ENCODE measurements at places on chromosomes 5 and 9.

DNA sequence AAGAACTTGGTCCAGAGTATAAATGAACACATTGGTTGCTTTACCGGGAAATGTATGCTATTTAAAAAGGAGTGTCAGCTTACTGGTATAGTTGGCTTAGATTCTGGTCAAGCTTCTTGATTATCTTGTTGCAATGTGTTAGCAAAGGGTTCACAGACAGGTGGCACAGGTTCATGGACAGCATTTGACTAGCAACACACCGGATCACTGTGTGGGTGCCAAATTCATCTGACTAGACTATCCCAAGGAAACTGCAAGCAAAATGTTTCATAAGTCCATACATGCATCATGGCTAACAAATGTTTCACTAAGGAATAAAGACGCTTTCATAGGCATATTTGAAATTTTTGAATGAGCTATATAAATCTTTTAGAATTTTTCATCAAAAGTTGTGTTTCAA, 274.1 kb downstream of the PLK2 start:
- no peak for DNase-seq

GRCh38 chr9:20570756-20571155, 51.5 kb downstream of the MLLT3 start:
- no peak for DNase-seq

- DNase-seq, result no peak
Observed at GRCh38 chr5:171427318-171428167, 8.1 kb downstream of the FGF18 start.

GRCh38 chr5:158549311-158549710, 550.4 kb downstream of the EBF1 start:
- no peak for DNase-seq

DNA sequence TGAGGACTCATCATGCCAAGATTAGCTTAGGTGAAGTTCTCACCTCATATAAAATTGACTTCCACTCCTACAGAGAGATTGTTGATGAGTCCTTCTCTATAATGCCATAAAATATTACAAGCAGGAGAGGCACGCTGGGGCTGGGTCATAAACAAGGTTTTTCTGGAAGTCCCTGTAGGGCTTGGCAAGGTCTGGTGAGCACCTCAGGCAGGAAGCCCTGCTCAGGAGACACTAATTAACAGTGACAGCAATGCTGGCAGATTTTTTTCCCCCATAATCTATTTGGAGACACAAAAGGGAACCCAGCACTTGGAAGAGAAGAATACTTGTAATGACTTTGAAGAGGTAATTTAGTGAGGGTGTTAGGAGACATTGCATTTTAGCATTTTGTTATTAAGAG, 118.7 kb downstream of the DIRAS2 start:
- no peak for DNase-seq

DNA sequence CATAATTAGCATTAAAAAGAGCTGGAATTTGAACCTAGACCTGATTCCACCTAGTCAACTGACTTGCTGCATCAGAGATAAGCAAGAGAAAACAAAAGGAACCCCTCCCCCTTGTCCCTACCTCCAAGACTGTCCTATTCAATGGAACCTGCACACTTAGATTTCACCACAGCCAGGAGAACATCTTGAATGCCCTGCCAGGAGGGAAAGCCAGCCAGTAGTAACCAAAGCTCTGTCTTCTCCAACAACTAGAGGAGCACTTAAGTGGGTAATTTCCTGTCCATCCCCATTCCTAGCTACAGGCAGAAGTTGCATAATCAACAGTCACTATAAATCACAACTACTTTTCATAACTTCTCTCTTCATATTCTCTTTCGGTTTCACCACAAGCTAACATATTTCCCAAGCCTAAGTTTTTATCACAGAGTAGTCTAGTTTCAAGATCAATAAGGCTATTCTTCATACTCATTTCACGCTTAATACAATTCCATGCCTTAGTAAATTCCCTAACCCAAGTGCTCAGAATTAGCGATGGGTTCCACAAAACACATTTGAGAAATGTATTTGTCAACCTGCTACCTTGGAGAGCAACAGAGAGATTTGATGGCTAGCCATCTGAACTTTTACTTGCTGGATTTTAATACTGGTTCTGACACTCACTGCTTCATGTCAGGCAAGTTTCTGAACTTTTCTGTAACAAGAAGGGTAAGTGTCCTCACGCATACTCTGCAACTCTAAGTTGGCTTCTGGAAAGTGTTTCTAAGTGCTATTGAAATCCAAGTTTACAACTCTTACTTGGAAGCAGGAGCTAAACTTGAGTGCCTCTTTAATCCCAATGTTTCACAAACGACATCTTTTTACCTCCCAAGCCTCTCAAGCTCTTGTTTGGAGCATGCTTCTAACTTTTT, 2.0 kb downstream of the DENND1A start:
- DNase-seq, result no peak

DNA sequence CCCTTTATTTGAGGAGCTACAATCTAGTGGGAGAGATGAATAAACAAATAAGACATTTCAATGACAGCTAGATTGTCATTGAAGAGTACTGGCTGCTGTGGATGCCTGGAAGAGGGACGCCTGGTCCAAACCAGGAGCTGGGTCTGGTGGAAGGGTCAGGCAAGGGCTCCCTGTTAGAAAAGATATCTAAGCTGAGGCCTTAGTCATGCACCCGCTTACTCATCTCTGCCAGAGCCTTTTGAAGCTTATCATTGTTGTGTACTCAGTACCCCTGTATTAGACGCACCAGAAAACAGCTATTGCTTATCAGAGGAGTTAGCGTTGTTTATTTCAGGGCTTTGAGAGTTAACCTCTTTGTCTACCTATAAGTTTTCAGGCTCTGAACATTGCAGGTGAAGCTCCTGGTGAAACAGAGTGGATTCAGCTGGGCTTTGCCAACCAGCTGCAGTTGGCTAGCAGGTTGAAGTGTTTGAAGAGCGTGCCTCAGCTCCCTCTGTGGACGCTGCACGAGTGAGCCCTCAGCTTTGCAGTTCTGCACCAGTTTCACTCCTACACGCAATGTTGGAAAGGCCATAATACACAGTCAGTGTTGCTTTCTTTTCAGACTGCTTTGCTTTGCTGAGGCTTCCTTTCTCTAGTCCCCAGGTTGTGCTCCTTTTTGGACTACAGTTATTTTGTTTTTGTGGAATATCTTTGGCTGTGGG, 5.6 kb upstream of the GPR151 start:
- no peak for DNase-seq

- no peak for DNase-seq
Observed at GRCh38 chr5:113133211-113133975, 156.8 kb downstream of the DCP2 start.

DNA sequence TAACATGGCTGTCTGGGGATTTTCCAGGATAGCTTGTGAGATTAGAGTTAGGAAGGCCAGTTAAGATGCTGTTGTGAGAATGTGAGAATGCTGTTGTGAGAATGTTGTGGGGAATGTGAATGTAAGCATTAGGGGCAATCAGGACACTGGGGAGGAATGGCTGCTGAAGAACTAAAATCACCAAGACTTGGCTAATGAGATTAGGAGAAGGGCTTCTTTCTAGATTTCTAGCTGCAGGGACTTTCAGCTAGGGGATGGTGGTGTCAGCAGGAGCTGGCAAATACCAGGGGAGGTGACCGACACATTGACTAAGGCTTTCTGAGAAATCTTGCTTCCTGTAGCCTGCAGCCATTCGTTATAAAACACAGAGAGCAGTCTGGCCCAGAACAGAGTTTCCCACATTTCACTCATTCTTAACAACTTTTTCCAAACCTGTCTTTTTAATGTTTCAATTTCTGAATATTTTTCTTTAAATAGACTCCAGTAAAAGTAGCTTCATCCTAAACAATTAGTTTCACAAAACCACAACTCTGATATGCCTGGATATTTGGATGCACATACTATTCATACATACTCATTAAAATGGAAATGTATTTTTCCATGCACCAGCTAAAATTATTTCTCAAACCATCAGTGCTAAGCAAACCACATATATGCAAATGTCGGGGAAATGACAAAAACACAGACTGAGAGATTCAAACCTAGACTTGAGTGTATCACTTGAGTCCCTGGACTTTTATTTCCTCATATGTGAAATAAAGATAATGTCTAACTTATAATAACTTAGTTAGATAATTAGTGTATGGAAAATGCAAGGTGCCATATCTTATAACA, 89.3 kb upstream of the TNC start:
- no peak for DNase-seq

GRCh38 chr5:147966326-147966725, 60.0 kb upstream of the C5orf46 start:
- DNase-seq, result no peak

DNA sequence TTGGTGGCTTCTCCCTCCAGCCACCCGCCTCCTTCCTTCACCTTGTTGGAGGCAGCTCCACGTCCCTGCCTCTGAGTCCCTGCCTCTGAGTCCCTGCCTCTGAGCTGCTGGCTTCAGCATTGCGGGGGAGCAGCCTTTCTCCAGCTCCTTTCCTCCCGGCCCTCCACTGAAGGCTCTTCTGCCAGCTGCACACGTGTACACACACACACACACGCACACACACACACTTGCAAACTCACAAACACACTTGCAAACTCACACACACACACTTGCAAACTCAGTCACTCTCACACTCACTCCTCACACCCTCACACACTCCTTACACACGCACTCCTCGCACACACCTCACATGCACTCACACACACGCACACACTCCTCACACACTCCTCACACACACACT, 45.1 kb downstream of the C9orf50 start:
- DNase-seq, result no peak

DNA sequence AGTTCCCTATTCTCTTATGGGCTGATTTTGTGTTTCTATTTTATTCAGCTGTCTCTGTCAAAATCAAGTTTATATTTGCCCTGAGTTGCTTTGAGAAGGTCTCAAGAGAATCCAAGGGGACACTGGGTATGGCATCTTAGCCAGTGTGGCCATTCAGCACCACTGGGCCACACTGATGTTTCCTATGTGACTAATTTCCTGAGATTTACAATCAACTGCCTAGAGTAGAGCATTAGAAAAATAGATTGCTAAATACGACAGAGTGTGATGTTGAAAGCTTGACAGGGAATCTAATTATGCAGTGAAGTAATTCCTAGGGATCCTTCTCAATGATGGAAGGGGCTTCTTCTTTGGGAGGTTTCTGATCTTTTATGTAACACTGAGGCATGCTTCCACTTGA, 141.7 kb downstream of the SV2C start:
- no peak for DNase-seq

GRCh38 chr5:40628407-40628806, 51.3 kb upstream of the PTGER4 start:
- no peak for DNase-seq

- no peak for DNase-seq
Observed at GRCh38 chr5:96548905-96549304, 113.3 kb upstream of the CAST start.

- DNase-seq, result no peak
Observed at GRCh38 chr9:137318602-137319001, 16.5 kb upstream of the NRARP start.

GRCh38 chr5:145697251-145697990, 137.7 kb downstream of the PRELID2 start:
- DNase-seq, result peak; percentile 53

DNA sequence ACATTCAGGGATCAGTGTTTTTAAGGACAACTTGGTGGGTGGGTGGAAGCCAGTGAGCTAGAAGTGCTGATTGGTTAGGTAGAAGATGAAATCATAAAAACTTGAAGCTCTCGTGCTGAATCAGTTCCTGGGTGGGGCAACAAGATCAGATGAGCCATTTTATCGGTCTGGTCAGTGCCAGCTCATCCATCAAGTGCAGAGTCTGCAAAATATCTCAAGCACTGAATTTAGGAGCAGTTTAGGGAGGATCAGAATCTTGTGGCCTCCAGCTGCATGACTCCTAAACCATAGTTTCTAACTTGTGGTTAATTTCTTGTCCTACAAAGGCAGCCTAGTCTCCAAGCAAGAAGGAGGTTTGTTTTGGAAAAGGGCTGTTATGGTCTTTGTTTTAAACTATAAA, 166.4 kb downstream of the FAM170A start:
- no peak for DNase-seq

DNA sequence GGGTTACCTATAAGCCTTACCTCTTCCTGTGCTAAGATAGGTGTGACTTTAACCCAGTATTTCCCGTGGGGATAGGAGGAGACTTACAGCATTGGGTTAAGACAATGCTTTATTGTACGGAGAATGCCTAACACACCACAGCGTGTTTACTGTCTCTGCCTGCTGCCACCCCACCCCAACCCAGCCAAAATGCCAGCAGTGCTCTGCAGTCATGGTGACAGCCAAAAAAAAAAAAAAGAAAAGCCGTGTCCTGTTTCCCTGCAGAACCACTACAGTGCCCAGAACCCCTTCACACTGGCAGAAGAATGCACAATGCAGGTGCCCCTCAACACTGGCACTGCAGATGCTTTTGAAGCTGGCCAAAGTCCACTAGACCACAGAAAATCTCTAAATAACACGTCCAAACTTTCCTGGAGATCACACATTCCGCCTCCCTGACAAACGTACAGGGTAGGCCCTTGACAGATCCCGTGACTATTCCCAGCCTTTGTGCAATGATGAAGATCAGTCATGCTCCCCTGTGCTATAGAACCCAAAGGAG, 102.2 kb downstream of the SERINC5 start:
- DNase-seq, result no peak

- no peak for DNase-seq
Observed at GRCh38 chr5:124921694-124922093, 175.3 kb upstream of the ZNF608 start.

DNA sequence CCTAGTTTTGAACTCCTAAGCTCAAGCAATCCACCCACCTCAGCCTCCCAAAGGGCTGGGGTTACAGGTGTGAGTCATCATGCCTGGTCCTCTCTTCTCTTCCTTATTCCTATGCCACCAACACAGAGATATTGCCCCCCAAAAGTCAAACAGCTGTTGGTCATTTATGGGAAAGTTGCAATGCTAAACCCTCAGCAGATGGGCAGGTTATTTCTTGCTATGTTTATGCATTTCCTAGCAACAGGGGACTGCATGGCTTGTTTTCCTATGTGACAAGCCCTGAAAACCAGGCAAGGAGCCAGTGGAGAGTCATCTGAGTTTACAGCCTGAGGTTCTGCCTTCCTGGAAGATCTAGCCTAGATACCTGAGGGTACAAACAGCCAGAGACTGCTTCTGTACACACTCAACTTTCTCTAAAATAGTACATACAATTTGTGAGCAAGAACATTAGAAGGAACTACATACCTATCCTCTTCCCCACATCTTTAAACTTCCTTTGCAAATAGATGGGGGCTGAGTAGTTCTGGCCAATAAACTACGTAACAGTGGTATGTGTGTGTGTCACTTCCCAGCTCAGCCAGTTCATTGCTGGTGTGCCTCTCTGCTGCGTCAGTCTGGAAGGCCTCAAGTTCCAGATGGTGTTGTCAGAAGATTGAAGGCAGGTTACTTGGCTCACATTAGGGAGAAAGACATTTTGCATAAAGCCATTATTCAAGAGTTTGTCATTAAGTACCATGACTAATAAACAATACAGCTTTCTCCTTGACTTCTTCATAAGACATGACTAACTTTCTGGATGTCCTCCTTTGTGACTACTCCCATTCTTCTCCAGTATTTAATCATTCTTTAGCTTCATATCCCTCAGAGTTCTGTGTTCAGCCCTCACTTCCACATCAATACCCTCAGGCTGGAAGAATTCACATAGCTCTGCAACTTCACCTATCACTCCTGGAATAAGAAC, 65.3 kb downstream of the CSNK1A1 start:
- DNase-seq, result peak; percentile 94

- DNase-seq, result no peak
Observed at GRCh38 chr9:70830618-70831017, 290.8 kb downstream of the TRPM3 start.

GRCh38 chr5:37786862-37787519, 52.9 kb downstream of the GDNF start:
- DNase-seq, result peak; percentile 48

GRCh38 chr9:99255651-99256050, 33.6 kb downstream of the SEC61B start:
- DNase-seq, result no peak

GRCh38 chr5:39517800-39518199, 93.0 kb upstream of the DAB2 start:
- peak; percentile 94 for DNase-seq

Data from SJSA1 (cell line).